Lung microvascular endothelial cell (primary cell): ENCODE measurements at places on chromosomes 12 and 14. TPM values are rescaled to one million over a fixed set of nuclear protein-coding genes. Genes with fewer than 3 reads are reported as not detected.

Gene SOAT2
- not detected in 2 replicates for total RNA-seq

Gene CCDC38
- not detected in 2 replicates for total RNA-seq

Gene TAS2R7
- total RNA-seq, result not detected in 2 replicates

Gene ZNF384
- total RNA-seq, result 6.3 and 8.5 TPM in 2 replicates

Gene KRT2
- not detected in 2 replicates for total RNA-seq

Gene OR10P1
- not detected in 2 replicates for total RNA-seq

Gene MMP19
- 0.22 and 0.40 TPM in 2 replicates for total RNA-seq

Gene PZP
- total RNA-seq, result under 0.01 and 0.22 TPM in 2 replicates

Gene PLA2G1B
- not detected in 2 replicates for total RNA-seq

Gene HRK
- under 0.01 TPM in 1 of 2 replicates, not detected in the other for total RNA-seq

Gene LBHD2
- total RNA-seq, result not detected in 2 replicates

Gene MYF6
- total RNA-seq, result not detected in 2 replicates

Gene KCNA5
- total RNA-seq, result not detected in 2 replicates

Gene PITPNM2
- 3.9 and 4.4 TPM in 2 replicates for total RNA-seq

Gene TSHR
- not detected in 2 replicates for total RNA-seq

Gene ITGA7
- total RNA-seq, result under 0.01 and 0.20 TPM in 2 replicates

Gene ISM2
- not detected in 2 replicates for total RNA-seq

Gene MARCHF9
- 2.4 and 5.6 TPM in 2 replicates for total RNA-seq

Gene SGPP1
- 8.5 and 9.5 TPM in 2 replicates for total RNA-seq

Gene SPATS2
- 11.7 and 18.3 TPM in 2 replicates for total RNA-seq

Gene RDH5
- total RNA-seq, result 0.40 and 0.65 TPM in 2 replicates

Gene MUCL1
- total RNA-seq, result not detected in 2 replicates

Gene PLEKHG7
- total RNA-seq, result not detected in 2 replicates

Gene KRT77
- total RNA-seq, result not detected in 2 replicates

Gene CS
- 75.6 and 111 TPM in 2 replicates for total RNA-seq

Gene COQ6
- 12.4 and 16.5 TPM in 2 replicates for total RNA-seq

Gene NGB
- not detected in 2 replicates for total RNA-seq

Gene IGFBP6
- 2.2 and 16.6 TPM in 2 replicates for total RNA-seq

Gene IGF1
- total RNA-seq, result 0.44 and 0.79 TPM in 2 replicates

Gene ST8SIA1
- under 0.01 and 0.60 TPM in 2 replicates for total RNA-seq

Gene BEGAIN
- total RNA-seq, result 0.20 TPM in 1 of 2 replicates, not detected in the other

Gene TSPAN19
- under 0.01 and 0.20 TPM in 2 replicates for total RNA-seq

Gene FGF23
- total RNA-seq, result not detected in 2 replicates

Gene FBXO21
- 84.8 and 114 TPM in 2 replicates for total RNA-seq

Gene PAX9
- total RNA-seq, result not detected in 2 replicates

Gene SELPLG
- total RNA-seq, result 0.20 and 0.22 TPM in 2 replicates

Gene FGF6
- not detected in 2 replicates for total RNA-seq

Gene NANOG
- not detected in 2 replicates for total RNA-seq

Gene TMPRSS12
- not detected in 2 replicates for total RNA-seq

Gene IFNG-AS1
- total RNA-seq, result not detected in 2 replicates

Gene P2RX7
- 3.1 and 7.1 TPM in 2 replicates for total RNA-seq

Gene RTN1
- under 0.01 TPM in 2 replicates for total RNA-seq

Gene NRXN3
- under 0.01 TPM in 1 of 2 replicates, not detected in the other for total RNA-seq

Gene SCNN1A
- 0.20 and 0.22 TPM in 2 replicates for total RNA-seq

Gene PLD4
- total RNA-seq, result under 0.01 TPM in 1 of 2 replicates, not detected in the other

Gene BDKRB2
- total RNA-seq, result under 0.01 TPM in 2 replicates

Gene TMEM52B
- not detected in 2 replicates for total RNA-seq

Gene CATSPERB
- 3.6 TPM in 1 of 2 replicates, not detected in the other for total RNA-seq

Gene NTN4
- 216 and 678 TPM in 2 replicates for total RNA-seq

Gene GPR162
- total RNA-seq, result 0.20 and 0.87 TPM in 2 replicates

Gene ANKS1B
- total RNA-seq, result 0.20 and 0.22 TPM in 2 replicates

Gene RASSF9
- total RNA-seq, result 4.1 and 10.9 TPM in 2 replicates

Gene AKAP5
- 0.20 and 0.22 TPM in 2 replicates for total RNA-seq

Gene HOXC10
- not detected in 2 replicates for total RNA-seq

Gene FAM161B
- total RNA-seq, result 1.7 and 2.8 TPM in 2 replicates

Gene DENND5B
- 5.8 and 7.2 TPM in 2 replicates for total RNA-seq
